ENCODE measurements at places on chromosomes 4 and X. TPM values are rescaled to one million over a fixed set of nuclear protein-coding genes. Genes with fewer than 3 reads are reported as not detected.

DNA sequence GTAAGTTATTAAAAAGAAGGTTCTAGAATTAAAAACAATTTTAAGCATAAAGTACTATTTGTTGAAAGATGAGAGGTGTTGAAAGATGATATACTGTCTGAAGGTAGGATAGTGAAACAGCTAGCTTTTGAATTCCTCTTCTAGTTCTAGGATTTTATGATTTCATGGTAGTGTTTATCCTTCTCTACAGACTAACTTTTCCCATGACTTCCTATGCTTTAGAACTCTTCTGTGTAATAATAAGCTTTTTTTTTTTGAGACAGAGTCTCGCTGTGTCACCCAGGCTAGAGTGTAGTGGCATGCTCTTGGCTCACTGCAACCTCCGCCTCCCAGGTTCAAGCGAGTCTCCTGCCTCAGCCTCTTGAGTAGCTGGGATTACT lies 96.0 kb upstream of the NUDT6 start:
- DNase-seq = no peak

GRCh38 chr4:113049421-113050370 lies at the start of gene ANK2:
ANK2 (plus strand) TSS chr4:113049653; CDS start chr4:113049729, 76 bp downstream.
- DNase-seq = peak; percentile 26

DNA sequence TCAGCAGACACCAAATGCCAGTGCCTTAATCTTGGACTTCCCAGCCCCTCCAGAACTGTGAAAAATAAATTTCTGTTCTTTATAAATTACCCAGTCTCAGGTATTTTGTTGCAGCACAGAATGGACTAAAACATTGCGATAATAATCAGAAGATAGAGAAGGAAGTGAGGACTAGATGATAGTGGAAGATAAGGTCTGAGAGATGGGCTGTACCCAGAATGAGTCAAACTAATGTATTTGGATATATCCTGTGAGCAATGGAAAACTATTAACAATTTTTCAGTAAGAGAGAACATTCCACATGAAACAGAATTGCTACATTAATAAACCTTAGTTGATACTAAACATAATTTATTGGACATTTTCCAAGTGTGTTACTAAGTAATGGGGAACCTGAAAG lies 93.3 kb downstream of the FANCB start:
- DNase-seq = no peak

DNA sequence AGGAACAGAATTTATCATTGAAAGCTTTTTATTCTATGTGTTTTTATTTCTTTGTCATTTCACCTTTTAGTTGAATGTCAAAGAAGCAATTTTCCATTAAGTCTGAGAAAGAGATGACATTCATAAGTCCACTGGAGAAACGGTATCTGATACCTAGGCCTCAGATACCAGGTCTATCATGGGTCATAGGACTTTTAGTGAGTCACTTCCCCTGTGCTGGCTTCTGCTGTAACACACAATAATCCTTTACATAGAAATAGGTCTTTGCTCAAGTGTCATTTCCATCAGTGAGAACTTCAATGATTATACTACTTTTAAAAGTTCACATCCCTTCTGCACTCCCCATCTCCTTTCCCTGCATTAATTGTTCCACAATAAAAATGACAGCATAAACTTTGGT lies 125.5 kb upstream of the ARMCX2 start:
- DNase-seq = no peak

GRCh38 chr4:124904723-124905388 lies 192.3 kb upstream of the ANKRD50 start:
- DNase-seq = no peak

FGFBP1 gene
- 1.8 TPM for polyA plus RNA-seq

TEC gene
- 2.1 TPM for polyA plus RNA-seq

FAM184B gene
- polyA plus RNA-seq = not detected

MID2 gene
- 4.4 TPM for polyA plus RNA-seq

ARMCX1 gene
- polyA plus RNA-seq = 41.5 TPM

TAF7L gene
- polyA plus RNA-seq = 0.08 TPM

All from hepatocyte (in vitro differentiated cells).